ENCODE measurements at places on chromosomes 7 and 10. TPM values are rescaled to one million over a fixed set of nuclear protein-coding genes. Genes with fewer than 3 reads are reported as not detected.

The NOC3L gene
- 19.1 TPM for total RNA-seq

The TEX47 gene
- total RNA-seq = not detected

The NYAP1 gene
- 10.5 TPM for total RNA-seq

The POU6F2 gene
- not detected for total RNA-seq

The ASB10 gene
- total RNA-seq = not detected

The ZNF365 gene
- 3.4 TPM for total RNA-seq

The ERVW-1 gene
- total RNA-seq = not detected

The UNCX gene
- not detected for total RNA-seq

The SEMA3E gene
- total RNA-seq = 0.88 TPM

The PRKRIP1 gene
- 15.4 TPM for total RNA-seq

The NXPH1 gene
- total RNA-seq = not detected

The DUSP5 gene
- 33.7 TPM for total RNA-seq

The CAMK2B gene
- not detected for total RNA-seq

The ADRB1 gene
- total RNA-seq = not detected
